ENCODE measurements at places on chromosomes 1 and 21.

GRCh38 chr1:95221306-95221705 lies 12.7 kb upstream of the RWDD3 start:
- no peak for DNase-seq

GRCh38 chr1:209747580-209748262 lies 8.1 kb upstream of the TRAF3IP3 start:
- DNase-seq: peak; percentile 89

DNA sequence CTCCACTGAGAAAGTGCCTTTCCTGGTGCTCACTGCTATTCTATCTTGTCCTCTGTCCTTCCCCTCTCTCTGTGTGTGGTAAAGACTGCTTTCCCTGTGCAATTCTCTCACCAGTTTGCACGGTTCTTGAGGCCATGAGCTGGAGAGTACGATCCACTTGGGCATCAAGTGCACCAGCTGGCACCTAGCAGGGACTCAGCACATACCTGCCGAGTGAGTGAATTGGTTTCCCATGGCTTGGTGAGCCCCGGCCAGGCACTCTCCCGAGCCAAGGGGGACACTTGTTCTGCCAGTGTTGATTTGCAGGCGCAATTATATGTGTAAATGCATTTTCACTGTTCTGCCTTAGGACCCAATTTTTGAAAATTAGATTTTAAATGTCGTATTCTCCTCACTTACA lies 313.5 kb downstream of the DISC1 start:
- no peak for DNase-seq

GRCh38 chr21:46597031-46597430 lies 7.9 kb downstream of the S100B start:
- no peak for DNase-seq

GRCh38 chr21:45109831-45110492 lies 35.6 kb downstream of the ADARB1 start:
- DNase-seq: no peak

DNA sequence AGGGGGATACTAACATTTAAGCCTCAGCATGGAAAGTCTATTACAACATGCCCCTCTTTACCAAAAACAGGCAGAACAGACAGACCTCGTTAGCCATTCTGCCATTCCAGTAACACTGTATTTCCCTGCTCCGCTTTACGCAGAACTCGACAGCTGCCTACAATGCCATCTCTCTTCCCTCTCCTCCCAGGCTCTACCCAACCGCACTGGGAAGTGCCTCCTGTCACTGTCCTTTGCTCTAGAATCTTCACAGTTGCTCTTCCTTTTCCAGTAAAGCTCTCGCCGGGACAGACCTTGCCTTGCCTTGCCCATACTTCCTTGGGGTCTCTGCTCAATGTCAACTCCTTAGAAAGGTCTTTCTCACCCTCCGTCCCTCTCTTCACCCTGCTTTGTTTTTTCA lies 22.8 kb downstream of the COA6 start:
- DNase-seq: no peak

DNA sequence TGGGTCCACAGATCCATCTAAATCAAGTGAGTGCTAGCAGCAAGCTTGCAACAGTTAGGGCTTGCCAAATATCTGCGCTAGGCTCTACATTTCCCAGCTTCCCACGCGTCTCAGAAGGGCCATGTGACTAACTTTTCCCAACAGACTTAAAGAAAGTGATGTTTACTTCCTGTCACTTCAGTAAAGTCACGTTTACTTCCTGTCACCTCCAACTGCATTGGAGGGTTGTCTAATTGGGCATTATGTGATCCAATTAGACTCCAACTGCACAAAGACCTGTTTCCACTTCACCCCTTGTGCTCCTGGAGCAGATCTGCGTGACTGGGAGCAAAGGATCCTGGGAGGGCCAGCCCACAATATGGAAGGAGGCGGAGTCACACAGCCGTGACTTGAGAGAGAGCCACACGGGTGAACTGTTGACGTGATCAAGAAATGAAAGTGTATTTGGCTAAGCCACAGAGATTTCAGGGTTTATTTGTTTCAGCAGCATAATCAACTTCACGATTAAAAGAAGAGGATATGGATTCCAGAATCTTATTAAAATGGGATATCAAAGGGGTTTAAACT lies 77.7 kb downstream of the CYYR1 start:
- DNase-seq: no peak

DNA sequence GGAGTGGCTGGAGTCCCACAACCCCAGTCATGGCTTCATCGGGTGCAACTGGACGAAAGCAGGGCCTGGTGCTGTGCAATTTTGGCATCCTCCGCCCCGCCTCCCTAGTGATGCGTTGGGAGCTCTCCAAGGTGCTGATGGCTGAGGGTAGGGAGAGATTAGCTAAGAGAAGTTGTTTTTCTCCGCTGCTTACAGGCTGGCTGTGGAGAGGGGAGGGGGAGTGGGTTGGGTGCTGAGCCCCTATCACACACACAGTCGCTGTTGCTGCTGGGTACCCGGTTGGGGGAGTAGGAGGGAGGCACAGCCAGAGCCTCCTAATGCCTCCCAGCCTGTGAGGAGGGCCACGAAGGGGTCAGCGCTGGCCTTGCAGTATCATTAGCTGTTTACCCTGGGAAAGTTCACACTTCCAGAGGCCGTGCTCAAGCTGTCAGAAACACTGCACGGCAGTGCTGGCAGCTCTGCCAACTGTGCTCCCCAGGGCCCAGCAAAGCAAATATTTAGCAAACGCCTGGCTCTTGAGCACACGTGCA lies 110.0 kb downstream of the GRIK3 start:
- no peak for DNase-seq

DNA sequence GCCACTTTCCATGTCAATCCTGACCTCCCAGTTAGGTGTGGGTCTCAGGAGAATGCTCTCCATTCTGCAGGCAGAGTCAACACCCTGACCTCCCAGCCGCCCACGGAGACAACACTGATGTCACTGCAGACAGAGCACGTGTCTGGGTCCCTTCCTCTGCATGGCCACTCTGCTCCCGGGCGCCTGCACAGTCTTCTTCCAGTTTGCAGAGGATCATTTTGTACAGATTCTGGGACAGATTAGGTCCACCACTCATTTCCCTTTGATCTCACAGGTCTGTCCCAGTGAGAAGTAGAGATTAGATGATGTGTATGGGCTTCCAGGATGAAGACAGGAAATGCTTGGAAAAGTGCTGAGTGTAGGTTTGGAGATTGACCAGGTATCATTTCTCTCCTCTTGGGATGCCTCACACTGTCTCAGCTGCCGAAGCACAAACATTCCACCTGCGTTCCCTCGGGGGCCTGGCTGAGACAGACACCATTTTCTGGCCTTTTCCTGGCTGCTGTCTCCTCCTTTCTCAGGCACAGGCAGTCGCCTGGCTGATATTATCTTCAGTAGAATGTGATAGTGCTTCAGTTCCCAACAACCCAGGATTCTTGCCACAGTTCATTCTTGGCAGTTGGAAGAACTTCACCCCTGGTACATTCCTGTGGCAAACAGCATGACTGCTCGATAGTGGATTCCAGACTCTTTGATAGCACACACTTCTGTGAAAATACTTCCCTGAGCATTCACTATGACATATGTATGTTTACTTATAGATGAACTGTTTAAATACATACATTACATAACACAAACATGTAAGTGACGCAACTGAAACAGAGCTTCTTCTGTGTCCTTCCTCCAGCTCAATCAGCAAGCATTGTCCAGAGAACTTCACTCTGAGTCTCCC lies 7.9 kb downstream of the MYBPHL start:
- DNase-seq: no peak

All from GOT3 (cell line).